AG20443 (cell line): ENCODE measurements at places on chromosomes 1 and 21.

GRCh38 chr1:29166291-29166878 is 15.3 kb downstream of the SRSF4 start:
- no peak for DNase-seq

- DNase-seq = no peak
These were observed 13.6 kb downstream of the FMO5 start for GRCh38 chr1:147211577-147211976.

DNA sequence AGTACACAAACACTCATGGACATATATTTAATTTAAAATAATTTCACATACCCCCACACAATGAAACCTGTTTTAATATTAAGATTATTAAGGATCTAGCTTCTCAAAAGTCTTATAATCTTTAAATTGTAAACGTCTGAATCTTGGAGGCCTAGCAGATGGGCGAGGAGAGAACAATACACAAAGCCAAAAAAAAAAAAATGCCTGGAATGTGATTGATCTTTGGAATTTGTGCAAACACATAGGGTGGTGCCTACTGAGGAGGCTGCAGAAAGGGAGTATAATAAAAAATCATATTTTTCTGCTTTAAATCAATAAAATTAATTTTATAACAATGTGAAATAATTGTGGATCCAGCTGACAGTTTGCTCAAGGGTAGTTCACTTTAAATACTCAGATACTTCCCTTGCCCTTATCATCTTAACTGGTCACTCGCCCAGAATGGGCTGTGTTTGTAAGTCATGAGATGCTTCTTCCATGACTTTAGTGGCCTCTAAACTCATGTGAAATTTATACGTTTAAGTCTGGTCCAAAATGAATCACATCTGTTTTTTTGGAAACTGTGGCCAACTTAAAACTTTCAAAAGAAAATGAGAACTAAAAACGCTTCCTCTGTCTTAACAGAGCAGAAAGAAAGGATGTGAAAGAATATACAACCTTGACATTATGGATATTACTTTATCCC is 802.8 kb upstream of the CXADR start:
- DNase-seq = peak; percentile 43

DNA sequence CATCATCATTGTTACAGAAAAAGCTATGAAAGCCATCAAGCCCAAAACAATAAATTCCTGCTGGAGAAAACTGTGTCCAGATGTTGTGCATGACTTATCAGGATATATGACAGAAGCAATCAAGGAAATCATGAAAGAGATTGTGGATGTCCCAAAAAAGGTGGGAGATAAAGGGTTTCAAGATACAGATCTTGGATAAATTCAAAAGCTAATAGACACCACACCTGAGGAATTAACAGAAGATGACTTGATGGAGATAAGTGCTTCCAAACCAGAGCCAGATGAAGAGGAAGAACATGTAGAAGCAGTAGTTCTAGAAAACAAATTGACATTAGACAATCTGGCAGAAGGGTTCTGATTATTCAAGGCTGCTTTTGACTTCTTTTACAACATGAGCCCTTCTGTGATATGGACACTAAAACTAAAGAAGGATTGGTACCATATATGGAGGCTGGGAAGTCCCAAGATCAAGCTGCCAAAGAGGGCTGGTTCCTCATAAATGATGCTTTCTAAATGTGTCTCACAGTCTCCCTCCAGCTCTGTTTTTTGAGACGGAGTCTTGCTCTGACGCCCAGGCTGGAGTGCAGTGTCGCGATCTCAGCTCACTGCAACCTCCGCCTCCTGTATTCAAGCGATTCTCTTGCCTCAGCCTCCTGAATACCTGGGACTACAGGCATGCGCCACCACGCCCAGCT is 32.1 kb upstream of the LRIG2 start:
- DNase-seq = no peak

- no peak for DNase-seq
These were observed 1017.0 kb upstream of the TMPRSS15 start for GRCh38 chr21:19420565-19420964.

- no peak for DNase-seq
These were observed 70.0 kb downstream of the BCAR3 start for GRCh38 chr1:93611668-93612067.
